ENCODE measurements at places on chromosomes 7 and 10. TPM values are rescaled to one million over a fixed set of nuclear protein-coding genes. Genes with fewer than 3 reads are reported as not detected.
A peak's percentile ranks its signal among the peaks of the same experiment; 100 is the strongest.

DNA sequence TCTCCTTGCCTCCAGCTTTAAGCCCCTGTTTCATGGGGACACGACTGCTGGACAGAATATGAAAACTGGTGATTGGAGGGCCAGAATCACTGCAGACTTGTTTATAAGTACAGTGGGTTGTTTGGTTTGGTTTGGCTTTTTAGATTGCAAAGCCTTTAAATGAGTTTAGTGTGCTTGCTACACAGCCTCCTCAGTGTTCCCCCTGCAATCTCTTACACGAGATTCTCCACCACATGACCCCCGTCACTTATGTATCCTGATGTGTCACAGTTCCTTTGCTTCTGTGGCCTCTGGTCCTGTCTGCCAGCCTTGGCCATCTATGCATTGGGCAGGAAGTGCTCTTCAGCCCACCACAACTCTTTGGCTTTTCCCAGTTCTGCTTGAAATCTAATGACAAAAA, 103.7 kb upstream of the ANKRD1 start:
- H3K4me3 ChIP-seq, result no peak overlapping the region
- H3K4me1 ChIP-seq, result peaks cover 8% of the 10 kb centered on the region
- no peaks in the 10 kb centered on the region for H3K27me3 ChIP-seq
- no peaks in the 10 kb centered on the region for H3K36me3 ChIP-seq
- DNase-seq, result no peak
- H3K27ac ChIP-seq, result no peak overlapping the region

DNA sequence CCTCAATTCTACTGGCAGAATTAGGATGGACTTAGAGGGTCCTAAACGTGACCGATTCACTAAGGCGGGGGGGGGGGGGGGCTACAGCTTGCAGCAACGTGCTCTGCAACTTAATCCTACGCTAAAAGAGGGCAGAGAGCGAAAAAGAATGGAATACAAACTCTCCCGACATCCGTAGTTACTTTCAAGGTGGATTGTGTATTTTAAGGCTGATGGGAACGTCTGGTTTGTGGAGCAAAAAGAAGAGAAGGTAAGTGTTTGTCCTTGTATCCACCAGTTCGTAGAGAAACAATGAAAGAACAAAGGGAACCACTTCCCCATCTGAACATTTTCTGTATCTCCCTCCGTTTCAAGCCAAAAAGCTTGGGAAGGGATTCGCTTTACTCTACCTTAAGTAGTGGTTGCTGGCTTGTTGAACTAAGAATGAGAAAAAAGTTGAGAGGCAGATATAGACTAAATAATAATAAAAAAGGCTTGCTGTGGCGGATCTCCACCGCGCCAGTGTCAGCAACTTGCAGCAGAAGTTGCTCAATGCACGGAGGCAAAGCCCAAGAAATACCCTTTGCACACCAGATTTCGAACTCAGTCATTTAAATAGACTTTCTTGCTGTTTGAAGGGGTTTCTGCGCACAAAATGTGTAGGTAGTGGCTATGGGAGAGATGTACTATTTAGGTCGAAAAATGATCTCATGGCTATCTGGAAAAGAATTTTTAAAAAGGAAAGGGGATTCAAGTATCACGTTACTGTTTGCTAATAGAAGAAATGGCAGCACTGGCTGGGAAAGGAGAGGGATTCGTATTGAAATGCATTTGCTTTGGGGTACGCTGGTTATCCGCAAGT, 736 bp downstream of the SKIDA1 start:
- no peaks in the 10 kb centered on the region for H3K36me3 ChIP-seq
- H3K4me1 ChIP-seq, result peaks cover 73% of the 10 kb centered on the region
- H3K27ac ChIP-seq, result peak overlapping the region; percentile 99
- no peak for DNase-seq
- peak overlapping the region; percentile 85 for H3K4me3 ChIP-seq
- H3K27me3 ChIP-seq, result no peaks in the 10 kb centered on the region

DNA sequence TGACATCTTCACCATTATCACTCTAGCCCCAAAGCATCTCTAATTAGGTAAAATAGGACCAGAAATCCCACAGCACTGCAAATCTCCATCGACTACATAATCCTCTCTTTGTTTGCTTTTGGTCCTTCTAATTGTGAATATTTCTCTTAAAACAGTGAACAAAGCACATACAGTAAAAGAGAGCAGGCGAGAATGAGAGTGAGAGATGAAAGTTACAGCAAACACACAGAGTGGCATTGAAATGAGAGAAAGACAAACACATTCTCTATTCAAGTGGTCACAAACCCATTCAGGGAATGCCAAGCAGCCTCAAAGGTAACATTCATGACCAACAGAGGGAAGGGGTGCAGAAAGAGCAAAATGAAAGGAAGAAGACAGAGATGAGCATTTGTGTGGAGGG, 109.8 kb upstream of the PTN start:
- H3K27ac ChIP-seq, result no peak overlapping the region
- no peak for DNase-seq
- no peak overlapping the region for H3K4me3 ChIP-seq
- peaks cover 12% of the 10 kb centered on the region for H3K4me1 ChIP-seq

DNA sequence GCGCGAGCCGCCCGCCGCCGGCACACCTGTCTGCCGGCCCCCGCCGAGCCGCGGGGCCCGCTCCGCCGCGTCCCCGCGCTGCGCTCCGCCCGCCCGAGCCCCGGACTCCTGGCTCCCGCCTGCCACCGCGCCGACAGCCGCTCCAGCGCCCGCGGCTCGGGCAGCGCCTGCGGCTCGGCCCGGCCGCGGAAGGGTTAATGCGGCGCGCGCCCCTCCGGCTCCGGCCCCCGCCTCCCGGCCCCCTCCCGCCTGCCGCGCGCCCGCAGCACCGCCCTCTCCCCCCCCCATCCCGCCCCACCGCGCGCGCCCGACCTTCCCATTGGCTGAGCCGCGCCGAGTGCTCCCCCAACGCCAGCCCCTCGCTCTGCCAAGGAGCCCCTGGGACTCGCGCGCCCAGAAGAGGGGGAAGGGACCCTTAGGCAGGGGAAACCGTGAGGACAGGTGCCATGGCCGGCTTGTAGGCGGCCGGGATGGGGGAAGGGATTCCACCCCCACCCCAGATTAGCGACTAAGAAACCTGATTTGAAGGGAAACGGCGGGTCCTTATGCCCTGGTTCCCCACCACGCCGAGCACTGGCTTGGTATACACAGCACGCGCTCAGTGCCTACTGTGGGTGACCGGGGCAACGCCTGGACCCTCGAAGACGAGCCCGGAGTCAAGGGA, at the start of gene KCNH2:
Gene KCNH2, minus strand, starts transcription at position 196 of the 664 bp plus-strand sequence. CDS start 408 bp downstream, outside the sequence.
- H3K4me3 ChIP-seq, result peak within 1 kb of the TSS; percentile 63
- DNase-seq, result no peak
- H3K36me3 ChIP-seq, result no peaks in the 10 kb centered on the region
- H3K27me3 ChIP-seq, result no peaks in the 10 kb centered on the region
- peak within 1 kb of the TSS; percentile 31 for H3K27ac ChIP-seq

The CDH23 gene
- 5.9 TPM for total RNA-seq

The MUC12 gene
- total RNA-seq, result not detected

All from esophagus squamous epithelium (tissue), 5 donors.